ENCODE measurements at places on chromosomes 5 and 9.

DNA sequence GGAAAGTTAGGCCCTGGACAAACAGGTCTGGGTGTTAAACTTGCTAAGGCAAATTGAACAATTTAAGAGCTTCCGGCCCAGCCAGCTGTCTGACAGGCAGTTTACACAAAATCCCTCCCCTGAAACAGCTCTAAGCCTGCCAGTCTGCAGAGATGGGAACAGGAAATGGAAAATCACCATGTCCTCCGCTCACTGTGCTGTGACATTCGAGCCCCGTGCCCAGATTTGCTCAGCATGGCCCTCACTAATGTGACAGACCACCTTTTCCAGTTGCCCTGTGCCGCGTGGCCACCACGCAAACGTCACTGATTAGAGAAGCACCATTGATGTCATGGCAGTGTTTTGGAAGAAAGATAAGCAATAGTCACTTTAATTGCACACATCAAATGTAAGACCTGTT, 41.0 kb downstream of the CCNJL start:
- DNase-seq: peak; percentile 47

DNA sequence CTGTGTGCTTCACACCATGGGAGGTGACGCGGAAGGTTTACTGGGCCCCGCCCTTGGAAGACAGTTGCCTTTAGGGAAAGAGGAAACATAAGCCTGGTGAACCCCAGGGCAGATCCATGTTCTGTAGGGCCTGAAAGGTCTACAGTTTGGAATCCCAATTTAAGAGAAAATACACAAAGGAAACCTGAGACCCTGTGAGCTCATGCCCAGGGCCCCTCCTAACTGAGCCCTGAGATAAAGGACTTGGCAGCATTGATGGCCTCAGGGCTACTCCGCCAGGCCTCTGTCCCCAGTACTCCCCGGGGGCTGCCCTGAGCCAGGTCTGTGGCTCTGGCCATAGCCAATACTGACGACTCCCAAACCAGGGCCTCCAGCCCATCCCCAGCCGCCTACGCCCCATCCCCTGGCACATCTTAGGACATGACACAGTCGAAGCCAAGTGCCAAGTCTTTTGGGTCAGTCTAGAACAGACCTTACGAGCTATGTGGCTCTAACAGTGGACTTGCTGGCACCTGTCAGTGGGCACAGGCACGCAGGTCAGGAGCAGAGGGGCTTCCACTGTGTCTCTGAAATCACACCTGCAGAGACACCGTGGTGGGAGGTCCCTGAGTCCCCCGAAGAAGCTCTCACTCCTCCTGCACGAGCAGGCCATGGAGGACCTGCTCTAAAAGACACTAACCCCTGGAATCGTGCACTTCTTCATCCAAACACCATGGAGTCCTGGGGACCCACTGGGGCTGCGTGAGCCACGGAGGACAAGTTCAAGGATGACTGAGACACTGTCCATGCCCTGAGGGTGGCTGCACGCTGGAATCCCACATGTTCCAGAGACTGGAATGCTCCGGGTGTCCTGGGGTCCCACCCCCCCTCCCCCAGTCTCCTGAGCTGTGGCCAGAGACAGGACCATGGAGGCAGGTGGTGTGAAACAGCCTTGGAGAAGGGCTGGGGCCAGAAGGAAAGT, 40.3 kb upstream of the BARHL1 start:
- DNase-seq: peak; percentile 69

DNA sequence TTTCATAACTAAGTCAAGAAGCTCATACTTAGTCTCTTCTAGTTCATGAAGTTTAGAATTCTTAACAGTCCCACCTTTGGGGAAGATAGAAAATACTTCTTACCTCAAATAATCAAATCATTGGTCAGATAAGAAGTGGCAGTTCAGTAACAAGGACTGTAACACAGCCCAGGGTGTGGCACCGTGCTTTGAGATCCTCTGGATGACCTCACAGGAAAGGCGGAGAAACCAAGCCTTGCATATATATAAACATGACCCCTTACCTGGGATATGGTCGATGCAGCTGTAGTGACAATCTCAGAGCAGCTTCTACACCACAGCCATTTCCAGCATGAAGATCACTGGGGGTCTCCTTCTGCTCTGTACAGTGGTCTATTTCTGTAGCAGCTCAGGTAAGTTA, at the start of gene SPINK7:
TSS of gene SPINK7 (plus strand) at position 271 of the 400 bp plus-strand sequence. CDS start at position 332, 61 bp downstream.
- DNase-seq: no peak

DNA sequence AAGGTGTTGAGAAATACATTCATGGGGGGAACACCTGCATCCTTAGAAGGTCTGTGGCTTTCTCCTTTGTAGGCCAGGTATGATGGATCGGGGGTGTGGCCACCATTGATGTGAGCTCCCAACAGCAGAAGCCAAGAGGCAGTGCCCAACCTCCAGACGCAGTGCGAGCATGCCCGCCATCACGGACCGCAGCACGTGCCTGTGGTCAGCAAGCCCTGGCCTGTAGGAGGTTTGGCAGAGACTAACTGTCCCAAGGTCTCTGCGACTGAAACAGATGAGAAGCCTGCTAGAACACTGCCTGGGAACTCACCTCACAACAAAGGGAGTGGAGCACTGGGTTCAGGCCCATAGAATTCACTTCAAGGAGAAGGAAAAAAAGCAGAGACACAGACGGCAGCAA, 31.9 kb upstream of the ZNF354A start:
- DNase-seq: no peak

DNA sequence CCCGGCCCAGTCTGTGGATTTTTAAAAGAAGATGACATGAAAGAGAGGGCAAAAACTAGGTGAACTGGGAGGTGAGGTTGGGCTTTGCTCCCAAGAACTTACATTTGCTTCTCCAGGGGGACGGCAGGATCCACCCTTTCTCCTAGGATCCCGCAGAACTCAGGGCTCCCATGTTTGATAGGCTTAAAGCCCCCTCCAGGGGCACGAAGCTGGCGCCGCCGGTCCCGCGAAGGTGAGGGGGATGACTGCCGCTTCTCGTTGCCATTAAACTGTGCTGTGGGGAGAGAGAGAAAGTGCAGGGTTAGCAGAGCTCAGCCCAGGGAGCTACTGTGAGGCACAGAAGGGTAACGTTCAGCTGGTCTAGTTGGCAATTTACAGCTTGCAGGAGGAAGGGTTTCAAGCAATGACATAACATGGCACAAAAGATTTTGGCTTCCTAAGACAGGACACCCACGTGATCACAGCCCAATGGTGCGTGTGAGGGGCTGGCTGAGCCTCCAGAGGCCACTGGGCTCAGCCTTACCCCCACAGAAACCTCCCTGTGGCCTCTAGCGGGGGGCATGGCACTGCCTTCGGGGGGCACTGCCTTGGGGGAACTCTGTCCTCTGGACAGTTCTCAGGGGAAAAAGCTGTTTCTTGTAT, 52.0 kb upstream of the SLC25A51 start:
- no peak for DNase-seq

GRCh38 chr5:34474573-34475021, 181.5 kb upstream of the RAI14 start:
- peak; percentile 52 for DNase-seq

- DNase-seq: no peak
Observed at GRCh38 chr9:85182383-85182782, 512.9 kb downstream of the NTRK2 start.

DNA sequence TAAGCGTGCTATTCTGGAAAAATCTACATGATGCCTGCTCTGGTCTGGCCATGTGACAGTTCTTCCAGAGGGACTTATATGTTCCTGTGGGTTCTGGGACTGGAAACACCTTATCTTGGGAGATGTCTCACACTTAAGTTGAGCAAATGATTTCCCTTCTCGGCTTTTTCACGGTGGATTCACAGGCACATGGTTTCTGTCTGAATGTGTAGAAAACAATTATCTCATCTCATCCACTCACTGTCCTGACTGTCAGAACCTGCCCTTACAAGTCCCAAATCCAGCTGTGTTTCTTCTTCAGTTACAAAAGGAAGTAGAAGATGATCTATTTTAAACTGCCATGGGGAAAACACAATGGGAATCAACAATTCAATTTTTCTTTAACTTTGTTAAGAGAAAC, 184.0 kb downstream of the SYK start:
- no peak for DNase-seq

GRCh38 chr5:117953272-117953671, 1035.1 kb downstream of the DTWD2 start:
- DNase-seq: no peak

GRCh38 chr9:5557606-5558587, 47.6 kb downstream of the PDCD1LG2 start:
- DNase-seq: no peak

DNA sequence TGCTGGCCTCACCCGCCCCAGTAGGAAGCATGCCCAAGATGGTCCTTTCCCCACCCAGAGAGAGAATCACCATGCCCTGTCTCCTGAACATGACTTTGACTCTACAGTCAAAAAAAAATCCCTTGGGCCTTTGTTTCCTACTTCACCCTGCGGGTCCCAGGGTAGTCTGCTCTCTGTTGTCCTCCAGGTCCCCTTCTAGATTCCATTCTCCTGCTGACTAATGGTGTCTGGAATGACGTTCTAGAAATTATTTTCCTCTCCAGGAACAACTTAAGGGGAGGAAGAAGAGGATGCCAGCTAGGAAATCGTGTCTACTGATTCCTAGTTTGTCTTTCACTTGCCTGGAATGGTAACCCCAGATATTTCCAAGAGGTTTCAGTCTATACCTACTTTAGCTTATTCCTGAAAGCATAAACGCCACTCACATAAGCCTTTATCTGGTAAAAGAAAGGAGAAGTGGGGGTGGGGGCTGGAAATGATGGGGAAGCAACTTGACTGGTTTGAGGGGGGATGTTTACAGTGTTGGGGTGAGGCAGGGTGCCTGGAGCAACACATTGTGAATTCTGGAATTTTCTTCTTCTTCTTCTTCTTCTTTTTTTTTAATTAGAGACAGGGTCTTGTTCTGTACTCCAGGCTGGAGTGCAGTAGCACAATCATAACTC, 93.9 kb downstream of the SNX18 start:
- no peak for DNase-seq

DNA sequence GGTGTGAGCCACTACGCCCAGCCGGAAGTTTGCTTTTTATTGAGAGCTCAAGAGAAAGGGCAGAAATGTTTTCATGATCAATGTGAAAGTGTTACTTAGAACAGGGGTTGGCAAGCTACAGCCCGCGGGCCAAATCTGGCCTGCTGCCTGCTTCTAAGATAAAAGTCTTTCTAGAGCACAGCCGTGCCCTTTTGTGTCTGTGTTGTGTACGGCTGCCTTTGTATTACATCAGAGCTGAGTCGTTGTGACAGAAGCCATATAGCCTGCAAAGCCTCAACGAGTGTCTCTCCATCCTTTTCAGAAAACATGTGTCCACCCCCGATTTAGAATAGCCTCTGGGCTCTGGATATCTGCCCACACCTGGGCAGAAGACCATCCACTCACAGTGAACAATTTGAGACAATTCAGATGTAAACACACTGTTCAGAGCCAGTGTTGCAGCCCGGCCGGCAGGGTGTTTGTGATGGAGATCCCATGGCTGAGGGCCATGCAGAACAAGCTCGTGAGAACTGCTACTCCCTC, 28.8 kb downstream of the AK8 start:
- peak; percentile 63 for DNase-seq

DNA sequence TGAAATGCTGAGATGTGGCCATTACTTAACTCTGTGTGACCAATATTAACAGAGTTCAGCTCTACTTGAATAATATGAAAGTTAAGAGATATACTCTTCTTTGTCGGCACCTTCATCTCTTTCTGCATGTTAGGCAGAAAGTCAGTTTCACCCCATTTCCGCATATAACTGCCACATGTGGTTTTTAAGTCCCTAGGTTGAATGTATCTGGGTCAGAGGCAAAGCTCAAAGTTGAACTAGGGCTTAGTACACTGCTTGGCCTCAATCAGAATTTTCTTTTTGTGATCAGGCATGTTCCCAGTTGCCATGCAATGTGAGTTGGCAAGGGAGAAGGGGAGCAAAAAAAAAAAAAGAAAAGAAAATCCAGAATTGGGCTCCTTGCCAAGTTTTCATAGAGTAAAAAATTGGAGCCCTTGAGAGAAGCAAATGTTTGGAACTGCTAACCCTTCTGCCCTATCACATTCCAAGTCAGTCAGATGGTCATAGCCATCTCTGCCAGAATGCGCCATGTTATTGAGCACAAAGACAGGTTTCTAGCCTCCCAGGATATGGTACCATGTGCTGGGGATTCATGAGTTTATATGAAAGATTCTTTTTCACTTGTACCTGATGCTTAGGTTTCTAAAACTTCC, 251.2 kb upstream of the RORB start:
- DNase-seq: no peak

DNA sequence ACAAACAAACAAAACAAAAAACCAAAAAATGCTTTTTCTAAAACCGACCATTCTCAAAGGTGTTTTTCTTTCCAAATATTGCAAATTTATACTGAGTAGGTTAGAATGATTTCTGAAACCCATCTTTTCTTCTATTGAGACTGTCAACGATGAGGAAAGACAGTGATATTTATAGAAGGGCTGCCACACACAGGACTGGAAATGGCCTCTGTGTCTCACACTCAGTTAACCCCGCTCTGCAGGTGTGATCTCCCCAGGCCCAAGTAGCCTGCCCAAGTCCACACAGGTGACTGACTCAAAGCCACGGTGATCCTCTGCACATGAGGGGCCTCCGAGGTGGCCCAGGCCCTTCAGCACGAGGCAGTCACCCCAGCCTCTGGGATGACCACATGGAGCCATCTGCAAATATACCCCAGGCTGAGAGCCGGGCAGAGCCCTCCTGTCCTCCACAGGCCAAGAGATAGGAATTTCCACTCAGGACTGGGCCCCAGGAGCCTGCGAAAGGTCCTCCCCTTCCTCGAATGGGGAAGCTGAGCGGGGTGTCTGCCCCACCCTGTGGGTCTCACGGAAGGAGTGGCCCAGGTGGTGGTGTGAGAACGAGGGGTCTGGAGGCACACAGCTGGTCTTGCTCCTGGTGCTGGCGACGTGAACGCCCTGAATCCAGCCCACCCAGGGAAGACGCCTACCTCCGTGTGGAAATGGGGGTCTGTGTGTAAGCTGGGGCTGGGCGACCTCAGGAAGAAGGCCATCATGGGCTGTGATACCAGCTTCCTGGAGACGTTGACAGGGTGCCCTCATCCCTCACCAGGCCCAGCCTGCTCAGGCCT, 53.0 kb upstream of the PHYKPL start:
- DNase-seq: no peak

GRCh38 chr9:6702707-6703106, 55.1 kb upstream of the KDM4C start:
- DNase-seq: no peak

- no peak for DNase-seq
Observed at GRCh38 chr9:133826289-133827085, 88.3 kb upstream of the SARDH start.

- no peak for DNase-seq
Observed at GRCh38 chr9:114270120-114270975, 52.5 kb upstream of the ORM1 start.

DNA sequence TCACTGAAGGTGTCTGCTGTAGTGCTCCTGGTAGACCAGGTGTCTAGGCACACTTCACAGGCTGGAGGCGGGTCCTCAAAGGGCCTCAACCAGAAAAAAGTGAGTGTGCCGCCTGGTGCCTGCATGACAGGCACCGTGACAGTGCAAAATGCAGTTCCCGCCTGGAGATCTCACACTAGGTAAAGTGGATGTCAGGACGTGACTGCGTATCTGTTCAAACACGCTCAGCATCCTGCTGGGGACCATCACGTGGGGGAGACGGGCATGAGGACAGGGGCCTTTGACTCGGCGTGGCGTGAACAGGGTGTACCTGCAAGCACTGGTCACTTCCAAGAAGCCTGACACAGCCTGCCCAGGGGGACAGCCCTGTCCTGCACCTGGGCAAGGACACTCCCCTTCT, 32.3 kb upstream of the NTNG2 start:
- no peak for DNase-seq

- DNase-seq: no peak
Observed at GRCh38 chr9:69822116-69822750, 1.6 kb downstream of the CFAP95 start.

GRCh38 chr5:68377733-68378132, 162.2 kb downstream of the PIK3R1 start:
- DNase-seq: no peak

Data from ELF-1 (cell line).